ENCODE measurements at places on chromosomes 4 and X.

GRCh38 chr4:169070071-169070894, 60.2 kb upstream of the CBR4 start:
- DNase-seq = no peak

DNA sequence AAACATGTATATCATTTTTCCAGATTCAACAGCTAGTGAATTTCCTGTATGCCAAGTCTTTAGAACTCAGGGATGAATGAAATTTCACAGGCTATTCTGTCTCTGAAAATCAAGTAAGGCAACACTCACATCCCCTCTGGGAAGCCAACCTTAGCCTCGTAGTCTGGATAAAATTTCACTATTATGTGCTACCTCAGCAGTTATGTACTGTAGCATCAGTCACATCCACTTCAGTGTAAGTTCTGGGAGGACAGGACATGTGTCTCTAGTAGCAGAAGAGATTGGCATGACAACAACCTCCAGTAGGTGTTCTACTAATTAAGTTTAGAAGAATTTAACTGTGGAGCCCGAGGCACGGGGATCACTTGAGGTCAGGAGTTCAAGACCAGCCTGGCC, 42.4 kb upstream of the HS3ST1 start:
- no peak for DNase-seq

DNA sequence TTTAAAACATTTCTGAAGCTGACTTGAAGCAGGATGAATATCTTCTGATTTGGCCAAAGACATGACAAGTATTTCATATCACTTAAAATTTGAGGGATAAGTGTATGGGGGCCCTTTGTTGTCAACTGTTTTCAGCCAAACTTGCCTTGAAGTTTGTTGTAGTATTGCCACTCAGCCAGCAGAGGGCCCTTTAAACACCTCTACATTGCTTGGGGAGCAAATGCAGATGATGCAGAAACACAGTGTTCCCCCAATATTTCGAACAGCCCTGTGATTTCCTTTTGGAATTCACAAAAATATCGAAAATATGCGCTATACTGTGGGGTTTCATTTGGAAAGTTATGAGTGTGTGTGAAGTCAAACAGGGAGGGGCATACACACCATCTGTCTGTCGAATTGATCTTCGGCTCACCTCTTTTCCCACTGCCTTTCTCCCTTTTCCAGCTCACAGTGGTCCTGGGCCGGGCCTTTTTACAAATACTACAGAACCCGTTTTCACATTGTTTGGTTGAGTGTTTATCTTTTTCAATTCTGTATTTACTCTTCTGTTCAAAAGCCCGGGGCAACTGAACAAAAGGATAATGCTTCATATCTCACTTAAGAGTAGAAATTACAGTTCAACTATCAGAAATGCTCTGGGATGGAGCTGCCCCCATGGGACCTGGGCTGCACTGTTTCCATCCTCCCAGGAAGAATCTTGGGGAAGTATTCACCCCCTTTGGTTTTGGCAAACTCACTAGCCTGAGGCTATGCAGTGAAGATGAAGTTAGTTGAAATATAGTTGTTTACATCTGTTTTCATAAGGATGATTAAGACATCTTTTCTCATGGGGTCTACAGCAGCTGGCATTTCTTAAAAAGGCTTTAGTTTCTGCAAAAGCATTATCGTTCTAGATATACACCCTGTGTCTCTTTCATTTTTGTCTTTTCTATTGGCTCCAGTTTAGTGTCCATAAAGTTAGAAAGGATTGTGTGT, 137.6 kb downstream of the EGF start:
- peak; percentile 26 for DNase-seq

- no peak for DNase-seq
Measured at GRCh38 chr4:152941411-152941810, 5.3 kb downstream of the FHDC1 start.

- DNase-seq = no peak
Measured at GRCh38 chrX:30795981-30796958, 92.8 kb downstream of the TAB3 start.

DNA sequence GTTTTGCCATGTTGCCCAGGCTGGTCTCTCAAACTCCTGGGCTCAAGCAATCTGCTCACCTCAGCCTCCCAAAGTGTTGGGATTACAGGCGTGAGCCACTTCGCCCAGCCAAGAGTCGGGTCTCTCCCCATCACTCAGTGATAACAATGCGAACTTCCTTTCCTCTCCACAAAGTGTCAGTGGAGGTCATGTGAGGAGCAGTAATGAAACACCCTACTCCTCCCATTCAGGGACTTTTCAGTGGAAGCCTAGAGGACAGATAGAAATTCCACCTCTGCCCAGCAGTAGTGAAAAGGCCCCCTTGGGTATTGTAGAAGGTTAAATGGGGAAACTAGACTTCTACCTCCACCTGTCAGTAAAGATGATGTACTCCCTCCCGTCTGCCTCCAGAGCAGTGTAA, 141.9 kb upstream of the STK26 start:
- DNase-seq = no peak

- DNase-seq = no peak
Measured at GRCh38 chr4:69122476-69122875, 26.2 kb downstream of the UGT2B7 start.
